T-helper 22 cell (primary cell): ENCODE measurements at places on chromosomes 1 and 21.

- no peak for DNase-seq
Observed at GRCh38 chr1:155514582-155515187, 47.9 kb downstream of the ASH1L start.

DNA sequence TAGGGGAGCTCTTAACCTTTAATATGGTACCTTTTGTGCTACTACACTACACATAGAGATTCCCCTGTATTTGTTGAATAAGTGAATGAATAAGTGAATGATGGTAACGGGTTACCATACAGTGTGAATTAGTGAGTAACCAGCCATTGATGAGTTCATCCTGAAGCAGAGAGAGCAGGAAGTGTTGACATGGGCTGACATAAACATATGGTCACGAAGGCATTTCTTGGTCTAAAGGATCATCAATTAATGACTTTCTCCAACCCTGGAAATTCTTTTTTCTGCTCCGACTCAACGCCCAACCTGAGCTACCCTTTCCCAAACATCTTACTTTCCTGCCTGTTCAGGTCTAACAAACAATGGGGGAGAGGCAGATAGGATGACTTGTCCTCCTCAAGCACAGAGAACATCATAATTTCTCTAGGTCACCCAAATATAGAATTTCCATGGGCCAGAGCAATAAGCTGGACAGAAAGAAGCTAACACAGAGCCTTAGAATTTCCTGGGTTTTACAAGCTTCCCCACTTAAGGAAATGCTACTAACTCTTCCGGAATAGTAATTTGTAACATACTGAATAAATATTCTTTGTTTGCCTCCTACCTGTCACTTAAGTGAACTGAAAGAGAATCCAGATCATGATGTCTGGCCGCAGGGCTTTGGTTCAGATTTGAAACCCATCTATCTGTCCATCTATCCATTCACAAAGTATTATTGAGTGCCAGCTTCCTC lies 114.7 kb upstream of the NGF start:
- no peak for DNase-seq

DNA sequence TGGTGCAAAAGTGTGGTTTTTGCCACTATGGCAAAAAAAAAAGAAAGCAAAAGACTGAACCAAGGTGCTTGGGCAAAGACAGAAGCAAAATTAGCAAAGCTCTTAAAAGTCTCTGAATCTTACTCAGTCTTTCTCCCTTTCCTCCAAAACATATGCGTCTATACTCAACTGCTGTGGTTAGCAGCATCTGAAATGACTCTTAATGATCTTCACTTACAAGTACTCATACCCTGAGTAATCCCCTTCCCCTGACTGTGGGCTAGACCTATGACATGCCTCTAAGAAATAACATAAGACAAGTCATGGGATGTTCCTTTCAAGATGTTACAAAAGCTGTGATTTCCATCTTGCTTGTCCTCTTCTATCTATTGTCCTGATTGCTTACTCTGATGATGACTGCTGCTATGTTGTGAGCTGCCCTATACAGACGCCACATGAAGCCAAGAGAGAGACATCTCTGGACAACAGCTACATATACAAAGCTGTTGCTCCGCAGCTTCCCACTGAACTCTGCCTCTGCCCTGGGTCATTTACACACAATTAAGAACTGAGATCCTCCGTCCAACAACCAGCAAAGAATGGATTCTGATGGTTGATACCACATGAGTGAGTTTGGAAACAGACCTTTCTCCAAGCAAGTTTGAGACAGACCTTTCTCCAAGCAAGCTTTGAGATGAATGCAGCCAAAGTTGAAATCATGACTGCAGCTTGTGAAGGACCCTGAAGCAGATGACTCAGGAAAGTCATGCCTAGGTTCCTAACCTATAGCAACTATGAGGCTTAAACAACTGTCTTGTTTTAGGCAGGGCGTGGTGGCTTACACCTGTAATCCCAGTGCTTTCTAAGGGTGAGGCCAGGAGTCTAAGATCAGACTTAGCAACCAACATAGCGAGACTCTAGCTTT lies 55.2 kb downstream of the PUM1 start:
- DNase-seq = no peak

DNA sequence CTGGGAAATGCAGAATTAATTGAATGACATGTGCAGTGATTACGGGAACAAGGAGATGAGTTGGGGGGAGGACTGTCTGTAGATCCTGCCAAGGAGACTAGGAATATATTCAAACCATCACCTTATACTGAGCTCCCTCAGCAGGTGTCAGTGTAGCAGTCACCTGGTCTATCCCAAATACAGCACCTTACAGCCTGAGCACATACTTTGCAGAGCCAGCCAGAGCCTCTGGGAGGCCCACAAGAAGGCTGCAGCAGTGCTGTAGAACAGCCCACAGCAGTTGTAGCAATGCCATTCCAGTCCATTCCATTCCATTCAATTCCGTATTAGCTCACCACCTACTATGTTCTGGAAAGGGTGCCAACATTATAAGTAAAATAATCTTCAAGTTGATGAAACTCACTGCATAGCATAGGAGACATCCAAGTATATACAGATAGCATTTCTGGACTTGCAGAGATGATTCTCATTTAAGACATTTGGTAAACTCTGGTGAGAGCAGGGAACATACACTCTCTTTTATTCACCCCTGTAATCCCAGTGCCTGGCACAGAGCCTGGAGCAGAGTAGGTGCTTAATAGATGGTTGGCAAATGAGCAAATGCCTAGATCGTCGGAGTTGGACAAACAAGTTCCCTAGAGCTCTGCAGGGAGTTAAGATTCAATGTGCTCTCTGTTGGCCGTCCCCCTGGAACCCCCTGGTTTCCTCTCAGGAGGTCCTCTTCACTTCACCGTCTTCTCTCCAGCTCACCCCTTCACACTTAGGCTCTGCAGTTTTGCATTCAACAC lies 44.7 kb downstream of the KCNC4 start:
- no peak for DNase-seq

DNA sequence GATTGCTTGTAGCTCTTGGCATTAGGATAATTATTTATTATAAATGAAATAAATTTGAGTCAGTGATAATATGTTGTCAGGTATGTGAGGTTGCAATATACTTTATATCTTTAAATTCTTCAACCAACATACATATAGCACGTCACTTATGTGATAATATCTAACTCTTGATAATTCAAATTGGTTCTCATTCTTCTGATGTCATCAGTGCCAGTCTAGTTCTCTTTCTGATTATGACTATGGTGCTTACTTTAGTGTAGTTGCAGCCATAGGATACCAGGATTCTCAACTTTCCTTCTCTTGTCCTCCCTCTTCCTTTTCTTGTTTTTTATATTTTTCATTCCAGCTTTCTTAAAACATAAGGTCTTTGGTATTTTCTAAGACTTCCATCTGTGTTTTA lies 34.8 kb upstream of the ATP6V1G3 start:
- DNase-seq = no peak

GRCh38 chr1:226349801-226350518 lies 41.0 kb upstream of the LIN9 start:
- DNase-seq = no peak

DNA sequence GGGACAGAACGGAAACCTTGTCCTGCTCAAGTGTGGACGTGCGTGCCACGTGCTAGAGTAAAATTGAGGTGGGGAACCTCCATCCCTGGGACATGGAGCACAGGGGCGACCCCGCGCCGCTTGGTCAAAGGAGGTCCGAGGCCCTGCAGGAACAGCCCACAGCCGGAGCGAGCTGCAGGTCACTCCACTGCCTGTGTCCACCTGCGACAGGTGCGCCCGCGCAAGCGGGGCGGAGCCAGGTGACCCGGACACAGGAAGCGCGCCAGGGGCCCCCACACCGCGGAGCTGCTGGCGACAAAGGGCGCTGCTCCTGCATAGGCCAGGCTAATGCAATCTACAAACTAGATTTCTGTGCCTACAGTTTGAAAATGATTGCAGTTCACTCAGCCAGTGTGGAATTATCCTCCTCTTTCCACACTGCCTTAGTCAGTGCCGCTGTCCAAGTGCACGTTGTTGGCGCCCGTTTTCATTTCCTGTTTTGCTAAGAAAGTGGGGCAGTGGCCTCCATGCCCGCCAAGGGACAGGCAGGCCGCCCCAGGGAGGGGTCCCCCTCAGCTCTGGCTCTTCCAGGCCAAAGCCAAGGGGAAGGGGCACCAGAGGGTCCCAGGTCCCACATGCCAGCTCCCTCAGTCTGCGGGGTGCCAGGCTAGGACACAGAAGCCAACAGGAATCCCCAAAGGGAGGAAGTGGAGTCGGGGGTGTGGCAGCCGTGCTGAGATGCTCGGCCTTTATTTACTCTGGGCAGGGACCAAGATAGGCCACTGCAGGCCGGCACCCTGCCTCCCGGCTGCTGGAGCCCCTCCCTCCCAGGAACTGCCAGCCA lies 4.3 kb upstream of the NADK start:
- no peak for DNase-seq

DNA sequence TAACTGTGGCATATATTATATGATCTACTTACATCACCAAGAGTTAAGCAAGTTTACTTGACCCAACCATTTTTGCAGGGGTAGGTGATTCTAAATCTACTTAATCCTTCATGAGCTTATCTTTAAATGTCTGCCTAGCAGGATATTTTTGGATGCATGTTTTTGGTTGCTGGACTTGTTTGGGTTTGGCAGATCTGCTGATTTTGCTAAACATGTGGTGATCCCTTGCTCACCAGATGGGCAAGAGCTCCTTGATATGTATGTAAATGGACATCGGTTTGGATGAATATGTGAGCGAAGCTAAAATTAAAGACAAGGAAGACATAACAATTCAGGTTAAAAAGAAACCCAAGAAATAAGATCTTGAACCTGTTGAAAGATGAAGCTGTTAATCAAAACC lies 36.7 kb downstream of the FMN2 start:
- no peak for DNase-seq

DNA sequence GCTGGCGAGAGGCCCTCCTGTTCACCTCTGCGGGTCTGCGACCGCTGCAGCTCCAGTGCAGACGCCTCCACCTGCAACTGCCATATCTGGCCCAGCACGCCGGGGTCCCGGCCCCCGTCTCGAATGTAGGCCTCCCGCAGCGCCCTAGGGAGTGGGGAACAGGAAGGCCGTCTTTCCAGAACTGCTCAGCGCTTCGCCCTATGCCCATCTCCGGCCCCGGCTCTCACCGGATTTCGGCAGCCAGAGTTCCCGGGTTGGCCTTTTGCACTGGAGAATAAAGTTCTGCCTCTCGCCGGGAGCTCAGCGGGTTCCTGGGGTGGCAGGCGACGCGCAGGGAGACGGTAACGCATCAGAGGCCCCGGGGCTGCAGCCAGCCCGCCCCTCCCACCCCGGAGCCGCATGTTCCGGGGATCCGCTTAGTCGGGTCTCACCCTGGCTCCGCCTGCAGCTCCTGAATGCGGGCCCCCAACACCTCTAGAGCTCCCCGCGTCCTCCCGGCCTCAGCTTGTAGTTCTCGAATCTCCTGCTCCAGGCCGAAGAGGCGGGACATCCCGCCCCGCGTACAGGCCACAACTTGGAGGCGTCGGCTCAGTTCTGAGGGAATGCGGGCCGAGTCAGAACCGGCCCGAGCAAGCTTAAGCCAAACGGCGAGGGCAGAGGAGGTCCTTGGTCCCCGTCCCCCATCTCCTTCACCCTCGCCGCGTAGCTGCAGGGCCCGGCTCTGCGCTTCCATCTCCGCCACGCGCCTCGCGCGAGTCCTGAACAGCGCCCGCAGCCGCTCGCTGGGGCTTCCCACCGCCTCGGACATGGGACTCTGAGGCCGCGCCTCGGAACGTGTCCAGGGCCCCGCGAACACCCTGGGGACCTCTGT lies 1.1 kb downstream of the CCDC17 start:
- no peak for DNase-seq

- DNase-seq = peak; percentile 52
Observed at GRCh38 chr1:204513117-204513716, 3.0 kb upstream of the MDM4 start.

- no peak for DNase-seq
Observed at GRCh38 chr21:43339668-43340067, 87.3 kb downstream of the SIK1 start.
